Kidney tubule cell (primary cell): ENCODE measurements at places on chromosomes 6 and 20.

GRCh38 chr6:71043902-71044301, 87.0 kb upstream of the B3GAT2 start:
- peak; percentile 11 for DNase-seq

GRCh38 chr6:75278474-75279077, 6.0 kb downstream of the TMEM30A start:
- DNase-seq: peak; percentile 31

DNA sequence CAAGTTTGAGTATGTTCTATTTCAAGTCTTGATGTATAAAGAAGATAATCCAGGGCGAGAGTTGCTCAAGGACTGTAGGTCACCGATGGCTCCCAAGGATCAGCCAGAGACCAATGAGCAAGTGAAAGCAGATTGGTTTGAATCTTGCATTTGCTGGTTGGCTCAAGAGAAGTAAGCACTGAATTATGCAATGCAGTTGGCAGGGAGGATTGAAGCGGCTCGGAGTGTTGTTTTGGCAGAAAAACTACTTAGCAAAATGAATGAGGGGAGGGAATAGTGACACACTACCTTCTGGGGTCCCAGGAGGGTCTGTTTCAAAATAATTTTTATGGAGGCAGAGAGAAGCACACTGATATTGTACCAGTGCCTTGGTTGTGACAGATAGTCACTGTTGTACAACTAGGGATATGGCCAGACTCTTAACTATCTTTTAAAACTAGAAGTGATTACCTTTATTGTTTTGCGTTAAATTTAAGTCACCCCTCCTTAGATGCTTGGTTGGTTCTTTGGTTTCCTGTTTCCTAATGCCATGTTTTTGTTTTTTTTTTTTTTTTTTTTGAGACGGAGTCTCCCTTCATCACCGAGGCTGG, 15.7 kb downstream of the SASH1 start:
- no peak for DNase-seq

DNA sequence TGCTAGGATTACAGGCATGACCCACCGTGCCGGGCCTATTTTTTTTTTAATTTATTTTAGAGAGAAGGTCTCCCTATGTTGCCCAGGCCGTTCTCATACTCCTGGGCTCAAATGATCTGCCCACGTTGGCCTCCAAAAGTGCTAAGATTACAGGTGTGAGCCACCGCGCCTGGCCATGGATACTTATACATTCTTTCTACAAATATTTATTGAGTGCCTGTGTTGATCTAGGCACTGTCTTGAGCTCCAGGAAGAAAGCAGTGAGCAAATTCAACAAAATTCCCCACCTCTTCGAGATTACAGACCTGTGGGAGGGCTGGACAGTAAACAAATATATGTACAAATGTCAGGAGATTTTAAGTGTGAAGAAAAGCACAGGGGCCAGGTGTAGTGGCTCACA, 37.9 kb downstream of the MGME1 start:
- no peak for DNase-seq

DNA sequence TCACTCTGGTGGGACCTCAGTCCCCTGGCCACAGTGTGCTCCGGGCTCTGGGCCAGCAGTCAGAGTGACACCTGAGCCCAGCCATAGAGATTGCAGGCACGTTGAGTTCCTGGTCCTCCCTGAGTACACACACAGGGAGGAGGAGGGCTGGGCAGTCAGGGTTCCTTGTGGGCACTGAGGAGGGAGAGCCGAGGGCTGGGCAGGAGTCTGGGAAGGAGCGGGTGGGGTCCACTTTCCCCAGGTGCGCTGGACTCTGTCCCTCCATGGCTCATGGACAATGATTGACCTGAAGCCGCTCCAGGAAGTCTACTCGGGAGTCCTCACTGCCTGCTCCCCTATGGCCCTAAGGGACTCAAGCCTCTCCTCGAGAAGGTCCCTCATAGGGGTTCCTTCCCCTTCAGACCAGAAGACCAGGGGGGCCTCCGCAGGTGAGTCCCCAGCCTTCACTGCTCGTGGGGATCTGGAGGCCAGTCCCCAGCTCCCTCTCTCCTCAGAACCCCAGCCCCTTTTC, 1.1 kb downstream of the SLC44A4 start:
- DNase-seq: peak; percentile 65

- DNase-seq: no peak
Measured at GRCh38 chr6:55868176-55868575, 7.2 kb downstream of the BMP5 start.

DNA sequence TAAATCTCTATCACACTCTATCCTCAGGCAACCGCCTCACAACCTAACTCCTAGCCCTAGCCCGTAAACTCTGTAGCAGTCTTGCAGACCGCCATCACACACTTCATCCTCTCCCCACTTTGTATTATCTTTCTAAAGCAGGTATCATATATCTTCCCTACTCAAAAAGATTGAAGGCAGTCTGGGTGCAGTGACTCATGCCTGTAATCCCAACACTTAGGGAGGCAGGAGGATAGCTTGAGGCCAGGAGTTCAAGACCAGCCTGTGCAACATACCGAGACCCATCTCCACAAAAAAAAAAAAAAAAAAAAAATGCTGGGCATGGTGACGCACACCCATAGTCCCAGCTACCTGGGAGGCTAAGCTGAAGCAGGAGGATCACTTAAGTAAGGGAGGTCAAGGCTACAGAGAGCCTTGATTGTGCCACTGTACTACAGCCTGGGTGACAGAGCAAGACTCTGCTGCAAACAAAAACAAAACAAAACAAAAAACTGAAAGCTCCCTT, 22.9 kb downstream of the RANBP9 start:
- DNase-seq: no peak

GRCh38 chr20:63226042-63226943, 9.4 kb upstream of the BIRC7 start:
- peak; percentile 59 for DNase-seq

GRCh38 chr6:124961777-124962638, at the start of gene RNF217:
TSS of gene RNF217 (plus strand) at chr6:124962437. CDS start at chr6:124962545, 108 bp downstream.
- peak; percentile 78 for DNase-seq

DNA sequence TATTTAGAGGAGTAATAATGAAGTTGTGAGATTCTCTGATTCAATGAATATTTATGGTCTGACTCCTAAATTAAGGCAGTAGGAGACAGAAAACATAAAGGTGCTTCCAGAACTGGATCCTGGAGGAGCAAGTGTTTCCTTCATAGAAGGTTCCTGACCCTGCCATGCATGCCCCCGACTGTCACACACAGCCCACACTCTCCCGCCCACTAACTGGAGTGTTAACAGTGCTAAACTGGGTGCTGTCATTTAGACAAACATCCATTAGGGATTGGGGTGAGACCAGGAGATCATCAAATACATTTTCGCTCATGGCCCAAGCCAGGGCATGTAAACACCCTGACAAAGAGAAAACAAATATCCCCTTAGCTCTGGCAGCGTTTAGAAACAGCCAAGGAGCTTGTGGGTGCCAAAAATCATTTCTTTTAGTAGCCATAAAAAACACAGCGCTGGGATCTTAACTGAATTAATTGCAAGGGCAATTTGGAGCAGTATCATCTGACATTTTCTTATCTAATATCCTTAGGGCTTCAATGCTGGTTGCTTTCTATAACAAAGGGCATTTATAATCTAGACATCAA, 46.8 kb downstream of the INSM1 start:
- no peak for DNase-seq

GRCh38 chr6:14728396-14729024, 517.4 kb upstream of the JARID2 start:
- DNase-seq: no peak

- no peak for DNase-seq
Measured at GRCh38 chr6:156600678-156601077, 176.5 kb upstream of the ARID1B start.

- DNase-seq: no peak
Measured at GRCh38 chr20:10655720-10656669, 17.8 kb downstream of the JAG1 start.

DNA sequence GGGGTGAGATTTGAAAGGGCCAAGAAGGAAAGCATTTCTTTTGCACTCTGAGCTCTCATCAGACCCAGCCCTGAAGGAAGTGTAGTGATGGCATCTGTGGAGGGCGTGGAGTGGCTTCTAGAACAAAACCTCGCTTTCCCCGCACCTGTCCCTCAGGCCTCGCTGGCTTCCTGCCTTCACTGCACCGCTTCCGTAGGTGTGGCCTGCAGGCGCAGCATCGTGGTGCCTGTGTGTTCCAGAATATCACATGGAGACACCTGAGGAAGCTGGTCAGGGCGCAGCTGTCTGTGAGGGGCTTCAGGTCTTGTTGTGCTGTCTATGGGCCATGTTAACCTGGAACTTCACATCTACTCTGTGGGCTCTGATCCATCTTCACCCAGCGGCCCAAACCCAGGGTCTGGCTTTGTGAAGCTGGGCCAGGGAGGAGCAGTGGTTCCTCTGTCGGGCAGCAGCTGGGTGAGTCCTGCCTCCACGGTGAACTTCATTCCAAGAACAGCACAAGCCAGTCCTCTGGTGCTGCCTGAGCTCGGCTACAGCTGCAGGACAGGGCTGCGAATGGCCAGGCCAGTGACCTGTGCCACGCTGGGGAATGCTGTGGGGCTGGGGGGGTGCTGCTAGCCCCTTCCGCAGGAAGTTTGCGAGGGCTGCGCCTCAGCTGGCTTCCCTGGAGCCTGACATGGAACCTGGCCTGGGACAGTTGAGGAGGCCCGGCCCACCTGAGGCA, 40.9 kb downstream of the DSTN start:
- DNase-seq: no peak

DNA sequence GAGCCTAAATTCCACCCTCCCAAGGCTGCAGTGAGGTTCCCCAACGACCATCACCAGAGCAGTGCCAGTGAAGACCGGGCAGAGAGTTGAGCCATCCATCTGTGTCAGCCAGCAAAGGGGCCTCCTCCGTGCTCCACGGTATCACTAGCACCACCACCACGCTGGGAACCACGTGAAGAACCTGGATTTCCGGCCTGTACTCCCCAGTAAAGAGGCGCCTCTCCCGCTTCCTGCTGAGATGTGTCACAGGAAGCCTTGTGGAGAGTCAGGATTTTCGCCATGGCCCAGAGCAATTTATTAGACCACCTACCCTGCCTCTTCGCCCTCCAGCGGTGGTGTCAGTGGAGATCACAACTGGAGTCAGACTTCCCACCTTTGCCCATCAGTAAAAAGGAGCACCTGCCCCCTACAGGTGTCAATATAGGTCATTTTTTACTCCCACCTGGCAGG, 28.8 kb downstream of the CPXM1 start:
- DNase-seq: no peak

DNA sequence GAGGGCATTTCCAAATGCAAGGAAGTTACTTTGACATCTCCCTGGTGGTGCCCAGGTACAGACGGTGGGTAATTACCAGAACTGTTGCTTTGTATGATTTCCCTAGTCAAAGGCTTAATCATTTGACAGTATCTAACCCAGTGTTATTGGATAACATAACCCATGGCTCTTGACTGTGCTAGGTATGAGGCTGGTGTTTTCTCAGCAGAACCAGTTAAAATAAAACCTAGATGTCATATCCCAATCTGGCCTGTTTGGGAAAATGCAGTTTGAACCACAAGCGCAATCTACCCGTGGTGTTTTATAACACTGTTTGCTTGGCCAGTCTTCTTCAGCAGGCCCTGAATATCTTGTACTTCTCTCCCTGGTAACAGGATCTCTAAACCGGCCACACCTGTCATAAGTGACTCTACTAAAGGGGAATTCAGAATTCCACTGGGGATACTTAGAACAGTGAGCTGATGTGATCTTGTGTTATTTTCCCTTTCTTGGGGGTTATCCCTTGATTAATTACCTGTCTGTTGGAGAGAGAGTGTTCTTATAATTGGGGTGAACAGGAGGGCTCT, 32.8 kb downstream of the PPP1R14C start:
- DNase-seq: peak; percentile 65

DNA sequence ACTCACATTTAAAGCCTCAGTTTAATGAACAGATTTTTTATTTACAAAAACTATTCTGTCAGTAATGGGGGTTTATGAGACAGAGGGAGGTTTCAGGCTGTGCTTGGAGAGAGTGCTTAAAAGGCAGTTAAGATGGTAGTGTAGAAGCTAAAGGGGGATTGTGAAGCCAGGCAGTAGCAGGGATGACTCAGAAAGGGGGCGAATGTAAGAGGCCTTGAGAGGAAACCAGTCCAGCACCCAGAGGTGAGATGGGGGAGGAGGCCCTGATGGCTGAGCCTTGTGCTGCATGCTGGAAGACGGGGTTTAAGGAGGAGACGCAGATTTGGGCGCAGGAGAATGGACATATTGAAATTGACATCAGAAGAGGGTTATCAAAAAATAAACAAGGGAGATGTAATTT, 6.6 kb upstream of the SERPINB9 start:
- peak; percentile 28 for DNase-seq
